ENCODE measurements at places on chromosomes 5 and 9. TPM values are rescaled to one million over a fixed set of nuclear protein-coding genes. Genes with fewer than 3 reads are reported as not detected.

GRCh38 chr5:74684900-74685851, at the start of gene HEXB:
Gene HEXB, plus strand, starts transcription at chr5:74685233. Its CDS starts 28 bp downstream, at chr5:74685261.
- peaks cover 27% of the 10 kb centered on the region for H3K4me1 ChIP-seq
- DNase-seq = peak; percentile 97
- peaks cover 24% of the 10 kb centered on the region for H3K36me3 ChIP-seq
- H3K27ac ChIP-seq = peak within 1 kb of the TSS; percentile 56

GRCh38 chr9:7266911-7267595, 509.3 kb downstream of the KDM4C start:
- H3K4me3 ChIP-seq = no peak overlapping the region
- no peaks in the 10 kb centered on the region for H3K4me1 ChIP-seq
- no peak for DNase-seq

Gene ROR2
- total RNA-seq = not detected

DNA sequence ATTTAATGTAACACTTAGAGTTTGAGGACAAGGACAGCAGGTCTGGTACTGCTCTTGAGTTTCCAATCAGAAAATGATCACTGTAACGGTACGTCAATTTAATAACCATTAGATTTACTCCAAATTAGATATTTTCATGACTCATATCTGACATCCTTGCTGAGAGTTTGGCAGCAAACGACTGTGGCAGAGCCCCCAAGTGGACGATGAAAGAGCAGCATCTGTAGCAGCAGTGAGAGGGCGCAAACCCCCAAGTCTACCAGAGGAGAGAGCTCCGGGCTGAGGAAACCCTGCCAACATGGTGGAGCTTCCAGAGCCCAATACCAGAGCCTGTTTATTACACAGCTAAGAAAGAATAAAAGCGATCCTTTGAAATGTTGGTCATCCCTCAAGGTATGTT, 73.2 kb upstream of the EPB41L4A start:
- no peak overlapping the region for H3K4me3 ChIP-seq
- no peaks in the 10 kb centered on the region for H3K27me3 ChIP-seq
- no peak overlapping the region for H3K27ac ChIP-seq

GRCh38 chr5:8961219-8961618, 584.7 kb downstream of the SEMA5A start:
- H3K4me3 ChIP-seq = no peak overlapping the region
- no peak overlapping the region for H3K27ac ChIP-seq
- H3K4me1 ChIP-seq = no peaks in the 10 kb centered on the region
- H3K27me3 ChIP-seq = no peaks in the 10 kb centered on the region
- no peaks in the 10 kb centered on the region for H3K36me3 ChIP-seq
- no peak for DNase-seq

Gene CD14
- total RNA-seq = 1.1 TPM

DNA sequence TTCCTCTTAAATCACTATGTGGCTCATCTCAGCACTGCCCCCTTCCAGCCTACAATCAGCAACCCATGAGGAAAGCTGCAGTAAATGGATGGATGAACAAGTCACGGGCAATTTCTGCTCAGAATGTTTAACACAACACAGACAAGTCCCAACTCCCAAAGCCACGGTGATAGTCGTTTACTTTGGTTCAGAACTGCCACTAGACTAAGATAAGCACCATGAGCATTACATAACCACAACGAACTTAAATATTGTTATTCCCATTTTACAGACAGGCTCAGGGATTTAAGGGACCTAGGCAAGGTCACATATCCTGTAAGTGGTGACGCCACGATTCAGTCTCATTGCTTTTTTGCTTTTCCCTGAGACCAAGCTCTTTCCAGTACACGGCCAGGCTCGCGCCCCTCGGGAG, 2.0 kb upstream of the SMIM27 start:
- no peak for DNase-seq
- H3K4me3 ChIP-seq = peak overlapping the region; percentile 91
- H3K4me1 ChIP-seq = peaks cover 8% of the 10 kb centered on the region
- peaks cover 31% of the 10 kb centered on the region for H3K36me3 ChIP-seq
- no peaks in the 10 kb centered on the region for H3K27me3 ChIP-seq
- peak overlapping the region; percentile 94 for H3K27ac ChIP-seq

DNA sequence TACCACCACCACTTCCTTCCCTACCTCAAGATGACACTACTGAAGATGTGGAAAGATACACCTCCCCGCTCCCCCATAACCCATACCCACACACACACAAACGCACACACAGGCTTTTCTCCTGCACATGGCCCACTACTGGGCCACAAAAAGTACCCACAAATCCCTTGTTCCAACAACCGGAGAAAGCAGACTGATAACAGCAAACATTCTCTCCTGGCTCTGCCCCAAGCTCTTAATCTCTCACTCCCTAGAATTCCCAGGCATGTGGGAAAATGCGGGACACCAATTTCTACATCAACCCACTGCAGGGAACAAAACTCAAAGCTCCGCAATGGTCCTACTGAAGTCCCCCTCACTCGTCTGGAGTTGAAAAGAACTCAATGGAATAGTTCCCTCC, 611.0 kb upstream of the KLF4 start:
- no peaks in the 10 kb centered on the region for H3K27me3 ChIP-seq
- H3K4me1 ChIP-seq = peaks cover 19% of the 10 kb centered on the region

- DNase-seq = no peak
- no peak overlapping the region for H3K4me3 ChIP-seq
- H3K36me3 ChIP-seq = no peaks in the 10 kb centered on the region
Measured at GRCh38 chr5:44729536-44729935, 79.2 kb upstream of the MRPS30 start.

DNA sequence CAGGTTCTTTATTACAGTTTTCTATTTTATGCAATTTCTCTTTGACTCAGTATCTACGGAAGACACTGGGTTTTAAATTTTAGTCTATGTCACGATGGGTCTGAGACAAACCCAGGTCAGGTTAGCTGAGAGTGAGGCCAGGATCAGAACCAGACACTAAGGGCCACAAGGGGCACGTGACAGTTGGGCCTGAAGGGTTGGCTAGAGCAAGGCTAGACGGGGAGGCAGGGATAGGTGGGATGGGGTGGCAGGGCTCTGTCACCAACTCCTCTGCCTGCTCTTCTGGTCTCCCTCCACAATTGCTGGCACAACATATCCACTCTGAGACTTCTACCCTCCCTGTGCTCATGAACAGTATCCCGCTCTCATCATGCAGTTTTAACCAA, 76.4 kb downstream of the MED27 start:
- no peak overlapping the region for H3K27ac ChIP-seq
- no peaks in the 10 kb centered on the region for H3K36me3 ChIP-seq
- H3K27me3 ChIP-seq = no peaks in the 10 kb centered on the region
- no peak for DNase-seq
- H3K4me3 ChIP-seq = no peak overlapping the region

DNA sequence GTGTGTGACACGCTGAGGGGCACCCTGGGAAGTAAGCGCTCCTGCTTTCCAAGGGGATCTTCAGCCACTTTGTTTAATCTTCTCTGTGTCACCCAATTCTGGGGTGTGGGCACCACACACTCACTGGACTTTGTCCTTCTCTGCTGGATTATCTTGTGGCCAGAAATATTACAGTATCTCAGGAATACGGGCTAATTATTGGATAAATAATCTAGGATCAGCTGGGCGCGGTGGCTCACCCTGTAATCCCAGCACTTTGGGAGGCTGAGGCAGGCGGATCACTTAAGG, 50.9 kb downstream of the COL5A1 start:
- no peak for DNase-seq
- H3K36me3 ChIP-seq = no peaks in the 10 kb centered on the region
- H3K4me3 ChIP-seq = no peak overlapping the region
- H3K27me3 ChIP-seq = no peaks in the 10 kb centered on the region
- no peak overlapping the region for H3K27ac ChIP-seq
- no peaks in the 10 kb centered on the region for H3K4me1 ChIP-seq

Gene TAF11L10
- not detected for total RNA-seq

- H3K4me1 ChIP-seq = no peaks in the 10 kb centered on the region
- no peak for DNase-seq
- H3K27me3 ChIP-seq = no peaks in the 10 kb centered on the region
- H3K27ac ChIP-seq = no peak overlapping the region
Measured at GRCh38 chr5:129912601-129913255, 8.5 kb downstream of the CHSY3 start.

- no peak for DNase-seq
- peaks cover 13% of the 10 kb centered on the region for H3K4me1 ChIP-seq
- peaks cover under 1% of the 10 kb centered on the region for H3K36me3 ChIP-seq
- H3K27ac ChIP-seq = no peak overlapping the region
- H3K27me3 ChIP-seq = no peaks in the 10 kb centered on the region
Measured at GRCh38 chr5:157379983-157380382, 80.0 kb upstream of the NIPAL4 start.

Gene RLN1
- total RNA-seq = not detected

GRCh38 chr5:40402007-40402364, 277.7 kb upstream of the PTGER4 start:
- H3K27ac ChIP-seq = no peak overlapping the region
- H3K36me3 ChIP-seq = no peaks in the 10 kb centered on the region
- no peak overlapping the region for H3K4me3 ChIP-seq
- no peaks in the 10 kb centered on the region for H3K27me3 ChIP-seq
- no peak for DNase-seq

GRCh38 chr9:93699650-93700049, 123.3 kb downstream of the PHF2 start:
- H3K27ac ChIP-seq = no peak overlapping the region
- H3K36me3 ChIP-seq = no peaks in the 10 kb centered on the region
- no peaks in the 10 kb centered on the region for H3K27me3 ChIP-seq
- no peak overlapping the region for H3K4me3 ChIP-seq

Gene C5orf58
- total RNA-seq = not detected

Gene MARCHF3
- 16.1 TPM for total RNA-seq

DNA sequence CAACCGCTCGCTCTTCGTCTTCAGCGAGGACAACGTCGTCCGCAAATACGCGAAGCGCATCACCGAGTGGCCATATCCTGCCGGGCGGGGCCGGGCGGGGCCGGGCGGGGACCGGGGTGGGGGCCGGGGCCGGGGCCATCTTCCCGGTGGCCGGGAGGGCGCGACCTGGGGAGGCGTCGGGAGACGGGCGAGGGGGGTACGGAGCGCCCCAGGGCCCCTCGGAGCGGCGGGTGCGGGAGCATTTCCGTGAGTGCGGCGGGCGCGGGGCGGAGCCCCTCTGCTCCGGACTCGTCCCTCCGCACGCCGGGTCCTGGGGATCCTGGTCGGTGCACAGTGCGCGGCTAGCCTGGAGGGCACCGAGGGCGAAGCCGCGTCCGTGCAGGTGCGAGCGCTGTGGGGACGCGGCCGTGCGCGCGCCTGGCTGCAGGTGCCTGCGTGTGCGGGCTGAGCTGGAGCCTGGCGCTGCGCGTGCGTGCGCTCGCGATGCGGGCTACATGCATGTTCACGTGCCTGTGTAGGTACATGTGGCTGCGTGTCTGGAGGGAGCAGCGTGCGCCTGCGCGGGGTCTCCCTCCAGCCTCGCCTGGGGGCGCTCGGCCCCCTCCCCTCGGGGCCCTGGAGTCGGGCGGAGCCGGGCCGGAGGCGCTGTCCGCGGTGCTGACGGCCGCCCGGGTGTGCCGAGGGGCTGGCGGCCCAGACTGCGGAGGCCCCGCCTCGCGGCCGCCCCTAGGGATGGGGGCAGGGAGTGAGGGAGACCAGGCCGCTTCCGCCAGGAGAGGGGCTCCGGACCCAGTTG, 762 bp downstream of the CACNA1B start:
- no peaks in the 10 kb centered on the region for H3K36me3 ChIP-seq

- H3K36me3 ChIP-seq = no peaks in the 10 kb centered on the region
- H3K4me3 ChIP-seq = no peak overlapping the region
- peaks cover 7% of the 10 kb centered on the region for H3K4me1 ChIP-seq
- no peak for DNase-seq
- H3K27me3 ChIP-seq = no peaks in the 10 kb centered on the region
- H3K27ac ChIP-seq = no peak overlapping the region
Measured at GRCh38 chr5:72387985-72388384, 67.8 kb downstream of the PTCD2 start.

- DNase-seq = no peak
- no peaks in the 10 kb centered on the region for H3K27me3 ChIP-seq
- peaks cover 36% of the 10 kb centered on the region for H3K4me1 ChIP-seq
- H3K4me3 ChIP-seq = no peak overlapping the region
- H3K27ac ChIP-seq = peak overlapping the region; percentile 90
Measured at GRCh38 chr9:108271236-108271635, 584.5 kb downstream of the ACTL7B start.

- DNase-seq = no peak
- no peaks in the 10 kb centered on the region for H3K4me1 ChIP-seq
- no peak overlapping the region for H3K27ac ChIP-seq
- H3K27me3 ChIP-seq = no peaks in the 10 kb centered on the region
- H3K36me3 ChIP-seq = no peaks in the 10 kb centered on the region
Measured at GRCh38 chr5:155728146-155728856, 598.7 kb upstream of the SGCD start.

- no peak for DNase-seq
- H3K27me3 ChIP-seq = no peaks in the 10 kb centered on the region
- H3K36me3 ChIP-seq = peaks cover 7% of the 10 kb centered on the region
- H3K4me3 ChIP-seq = no peak overlapping the region
- no peaks in the 10 kb centered on the region for H3K4me1 ChIP-seq
Measured at GRCh38 chr9:128809831-128810230, 8.5 kb upstream of the ENDOG start.

DNA sequence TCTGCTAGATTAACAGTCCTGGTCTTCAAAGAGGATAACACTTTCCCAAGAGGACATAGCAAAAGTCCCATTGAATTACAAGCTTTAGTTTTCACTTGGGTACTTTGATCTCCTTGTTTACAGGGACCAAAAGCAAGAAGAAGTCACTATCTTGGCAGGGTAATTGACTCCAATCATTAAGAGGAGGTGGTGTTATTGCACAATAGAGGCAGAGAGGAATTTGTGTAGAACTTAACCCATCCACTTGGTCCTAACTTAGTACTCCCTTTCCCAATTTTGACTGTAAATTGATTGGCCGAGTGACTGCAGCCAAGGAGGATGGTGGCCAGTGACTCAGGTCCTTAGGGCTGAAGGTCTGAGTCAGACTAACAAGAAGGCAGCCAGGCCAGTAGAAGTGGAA, 9.3 kb upstream of the TRPC7 start:
- H3K4me3 ChIP-seq = no peak overlapping the region
- H3K36me3 ChIP-seq = no peaks in the 10 kb centered on the region
- no peak for DNase-seq

Gene PGM5
- total RNA-seq = 0.87 TPM

GRCh38 chr9:137383784-137384756, 38.9 kb downstream of the EXD3 start:
- no peaks in the 10 kb centered on the region for H3K27me3 ChIP-seq
- H3K27ac ChIP-seq = no peak overlapping the region
- no peak overlapping the region for H3K4me3 ChIP-seq
- H3K4me1 ChIP-seq = no peaks in the 10 kb centered on the region

- H3K27ac ChIP-seq = no peak overlapping the region
- H3K4me1 ChIP-seq = no peaks in the 10 kb centered on the region
- H3K36me3 ChIP-seq = no peaks in the 10 kb centered on the region
Measured at GRCh38 chr9:34514401-34514800, 8.4 kb downstream of the ENHO start.
